Right ventricle myocardium inferior (tissue), 1 donor: ENCODE measurements at places on chromosomes 6 and 20.

- DNase-seq: no peak
Observed at GRCh38 chr6:33187809-33188208, 4.5 kb downstream of the COL11A2 start.

DNA sequence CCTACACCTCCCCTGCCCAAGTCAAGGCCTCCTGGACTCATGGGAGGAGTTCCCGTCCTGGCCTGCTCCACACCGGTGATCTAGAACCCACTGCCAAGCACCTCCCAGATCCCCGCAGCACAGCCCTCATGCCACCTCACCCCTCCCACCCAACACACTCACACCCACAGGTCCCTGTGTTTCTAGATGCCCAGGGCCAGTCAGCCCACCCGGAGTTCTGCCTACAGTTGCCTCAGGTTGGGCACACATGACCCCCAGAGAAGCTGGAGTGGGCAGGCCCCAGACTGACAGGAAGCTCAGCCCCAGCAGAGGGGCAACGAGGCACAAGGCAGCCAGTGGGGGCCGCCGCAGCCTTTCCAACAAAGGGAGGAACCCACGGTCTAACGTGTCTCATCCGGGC lies 29.6 kb downstream of the RRBP1 start:
- no peak for DNase-seq

GRCh38 chr20:42461965-42462593 lies 727.6 kb downstream of the PTPRT start:
- no peak for DNase-seq

GRCh38 chr6:18216411-18216810 lies 47.9 kb downstream of the DEK start:
- no peak for DNase-seq

- no peak for DNase-seq
Observed at GRCh38 chr6:90328004-90328403, 31.4 kb upstream of the BACH2 start.

DNA sequence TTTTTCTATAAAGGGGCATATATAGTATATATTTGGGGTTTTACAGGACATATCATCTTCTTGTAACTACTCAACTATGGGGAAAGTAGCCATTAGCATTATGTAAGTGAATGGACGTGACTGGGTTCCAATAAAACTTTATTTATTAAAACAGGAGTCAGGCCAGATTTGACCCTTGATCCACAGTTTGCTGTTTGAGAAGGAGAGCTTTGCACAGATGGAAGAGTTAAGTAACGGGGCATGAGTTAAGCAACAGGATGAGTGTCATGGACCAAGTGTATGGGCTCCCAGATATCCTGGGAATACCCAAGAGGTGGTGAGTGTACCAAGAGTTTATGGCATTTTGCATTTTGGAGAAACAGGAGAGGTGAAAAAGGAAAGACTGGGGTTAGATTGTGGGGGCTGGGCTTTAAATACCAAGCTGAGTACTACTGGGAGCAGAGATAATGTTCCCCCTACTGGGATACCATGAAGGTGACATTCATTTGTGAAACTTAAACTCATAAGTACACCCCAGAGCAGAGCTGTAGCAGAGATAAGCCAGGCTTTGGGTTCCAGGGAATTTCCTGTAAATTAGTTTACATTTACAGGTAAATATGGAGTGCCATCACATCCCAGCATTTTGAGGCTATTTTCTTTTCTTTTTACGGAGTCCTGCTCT lies 18.5 kb upstream of the SCUBE3 start:
- DNase-seq: no peak

DNA sequence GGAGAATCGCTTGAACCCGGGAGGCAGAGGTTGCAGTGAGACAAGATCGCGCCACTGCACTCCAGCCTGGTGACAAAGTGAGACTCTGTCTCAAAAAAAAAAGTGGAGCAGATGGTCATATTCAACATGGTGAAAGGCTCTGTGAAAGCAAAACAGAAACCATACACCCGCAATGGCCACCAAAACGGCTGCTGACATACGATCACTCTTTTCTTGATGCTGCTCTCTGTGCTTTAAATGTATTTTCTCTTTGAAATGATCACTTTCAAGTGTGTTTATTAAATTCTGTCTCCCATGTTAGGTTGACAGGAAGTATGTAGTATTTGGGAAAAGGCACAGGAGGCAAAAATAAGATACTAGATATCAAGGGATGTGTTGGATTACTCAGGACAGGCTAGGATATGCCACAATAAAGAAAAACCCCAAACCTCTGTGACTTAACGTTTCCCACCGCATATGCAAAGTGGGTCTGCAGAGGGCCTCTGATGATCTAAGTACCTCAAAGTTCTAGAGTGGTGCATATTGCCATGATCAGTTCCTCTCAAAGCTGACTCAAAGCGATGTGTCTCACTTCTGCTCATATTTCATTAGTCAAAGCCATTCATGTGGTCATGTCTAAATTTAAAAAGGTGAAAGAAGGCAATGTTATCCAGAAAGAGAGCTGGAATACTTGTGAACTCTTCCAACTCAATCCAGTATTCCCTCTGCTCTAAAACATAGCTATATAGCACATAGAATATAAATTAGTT lies 155.1 kb upstream of the SOX4 start:
- no peak for DNase-seq

GRCh38 chr6:119024111-119024510 lies 54.4 kb downstream of the FAM184A start:
- DNase-seq: no peak

GRCh38 chr6:151847064-151847463 lies 39.6 kb downstream of the ESR1 start:
- no peak for DNase-seq

DNA sequence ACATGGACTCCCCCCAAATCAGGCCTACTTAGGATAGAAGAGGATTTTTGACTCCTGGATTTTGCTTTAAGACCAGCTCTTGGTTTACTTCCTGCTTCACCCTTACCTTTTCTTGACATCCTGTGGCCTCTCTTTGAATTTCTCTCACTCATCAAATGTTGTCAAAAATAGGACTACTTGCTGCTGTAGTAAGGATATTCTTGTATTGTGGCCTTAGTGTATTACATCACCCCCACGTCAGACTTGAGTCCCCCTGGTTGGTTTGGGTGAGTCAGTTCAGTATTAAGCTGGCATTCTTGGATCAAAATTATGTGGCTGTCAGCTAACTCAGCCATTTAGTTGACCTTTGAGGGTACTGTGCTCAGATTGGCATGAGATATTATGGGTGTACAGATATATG lies 1.1 kb downstream of the TPX2 start:
- no peak for DNase-seq

GRCh38 chr6:142356201-142356883 lies 54.5 kb downstream of the ADGRG6 start:
- DNase-seq: no peak
